HepG2 (cell line): ENCODE measurements at places on chromosomes 3 and 15. TPM values are rescaled to one million over a fixed set of nuclear protein-coding genes. Genes with fewer than 3 reads are reported as not detected.

The MB21D2 gene
- 0.85 and 0.90 TPM in 2 replicates for polyA plus RNA-seq

The DPPA2 gene
- polyA plus RNA-seq = not detected in 2 replicates

The LEKR1 gene
- polyA plus RNA-seq = 0.39 and 0.49 TPM in 2 replicates

The GOLGA8S gene
- polyA plus RNA-seq = 0.03 and 0.04 TPM in 2 replicates

The BSN gene
- polyA plus RNA-seq = 0.42 and 0.67 TPM in 2 replicates

The MCTP2 gene
- polyA plus RNA-seq = 8.5 and 8.6 TPM in 2 replicates

The CHRM5 gene
- polyA plus RNA-seq = not detected in 2 replicates

The CTXN2 gene
- polyA plus RNA-seq = 0.03 TPM in 1 of 2 replicates, not detected in the other

The TMEM207 gene
- not detected in 2 replicates for polyA plus RNA-seq

The ARHGEF26 gene
- 0.65 and 0.74 TPM in 2 replicates for polyA plus RNA-seq

The WDR73 gene
- 20.0 and 21.9 TPM in 2 replicates for polyA plus RNA-seq

The CD200R1 gene
- polyA plus RNA-seq = 0.04 and 0.05 TPM in 2 replicates

The EPB42 gene
- not detected in 2 replicates for polyA plus RNA-seq

The AADACL2 gene
- polyA plus RNA-seq = not detected in 2 replicates

- DNase-seq = no peak
Measured at GRCh38 chr3:152413240-152413639, 144.5 kb downstream of the MBNL1 start.

GRCh38 chr3:11521167-11521566, 122.5 kb downstream of the VGLL4 start:
- DNase-seq = no peak

- DNase-seq = no peak
Measured at GRCh38 chr3:101138817-101139216, 145.6 kb upstream of the ABI3BP start.

DNA sequence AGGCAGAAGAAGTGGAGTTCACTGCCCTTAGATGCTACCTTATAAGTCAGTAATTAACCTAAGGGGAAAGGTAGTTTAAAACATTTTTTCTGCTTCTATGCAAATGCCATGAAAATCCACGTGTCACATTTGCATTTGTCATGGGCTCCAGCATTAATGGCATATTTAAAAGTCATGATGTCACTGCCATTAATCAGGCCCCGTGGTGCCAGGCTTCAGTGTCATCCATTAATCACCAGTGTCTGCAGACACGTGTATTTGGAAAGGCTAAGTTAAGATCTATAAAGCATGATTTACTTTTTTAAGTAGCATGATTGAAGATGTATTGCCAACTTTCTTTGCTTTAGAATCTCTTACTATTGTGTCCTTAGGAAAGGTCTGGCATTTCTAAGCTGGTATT, 857.8 kb downstream of the TUSC7 start:
- no peak for DNase-seq

DNA sequence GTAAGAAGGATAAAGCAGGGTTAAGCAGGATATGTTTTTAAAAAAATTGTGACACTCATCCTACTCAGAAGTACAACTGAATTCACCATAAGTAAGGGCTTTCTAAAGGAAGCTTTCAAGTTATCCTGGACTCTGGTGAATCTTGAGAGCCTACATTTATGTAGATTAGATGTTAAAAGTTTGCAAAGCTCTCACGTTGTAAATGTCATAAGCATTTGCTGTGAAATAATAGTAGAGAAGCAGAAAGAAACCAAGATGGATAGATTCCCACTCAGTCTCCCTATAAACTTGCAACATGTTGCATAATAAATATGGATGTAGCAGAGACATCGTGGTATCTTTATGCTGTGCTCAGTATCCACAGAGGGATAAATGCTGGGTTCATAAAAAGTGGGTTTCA, 77.0 kb downstream of the LRRC3B start:
- no peak for DNase-seq

DNA sequence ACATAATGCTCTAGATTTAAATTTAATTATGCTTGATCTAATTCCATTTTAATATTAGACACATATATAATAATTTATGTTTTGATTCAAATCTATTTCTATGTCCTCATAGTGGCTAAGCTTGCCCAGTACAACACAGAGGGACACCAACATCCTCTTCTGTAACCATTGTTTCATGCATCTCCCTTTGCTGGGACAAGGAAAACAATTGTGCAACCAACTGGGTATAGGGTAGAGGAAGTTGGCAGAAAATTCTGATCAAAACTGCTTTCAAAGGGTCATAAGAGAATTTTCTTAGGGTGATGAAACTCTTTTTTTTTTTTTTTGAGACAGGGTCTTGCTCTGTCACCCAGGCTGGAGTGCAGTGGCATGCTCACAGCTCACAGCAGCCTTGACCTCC, 121.4 kb upstream of the SGO1 start:
- no peak for DNase-seq

DNA sequence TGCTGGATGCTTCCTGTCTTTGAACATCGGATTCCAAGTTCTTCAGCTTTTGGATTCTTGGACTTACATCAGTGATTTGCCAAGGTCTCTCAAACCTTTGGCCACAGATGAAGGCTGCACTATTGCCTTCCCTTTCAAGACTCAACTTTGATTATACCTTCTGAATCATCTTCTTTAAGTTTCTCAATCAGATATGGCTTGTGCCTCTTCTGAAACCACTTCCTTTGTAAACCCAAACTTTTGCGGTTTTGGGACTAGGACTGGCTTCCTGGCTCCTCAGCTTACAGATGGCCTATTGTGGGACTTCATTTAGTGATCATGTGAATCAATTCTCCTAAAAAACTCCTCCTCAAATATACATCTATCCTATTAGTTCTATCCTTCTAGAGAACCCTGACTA, 47.1 kb upstream of the CADPS start:
- no peak for DNase-seq

GRCh38 chr3:47047069-47047468, 67.6 kb downstream of the NBEAL2 start:
- no peak for DNase-seq

GRCh38 chr15:66617137-66618090, 51.6 kb upstream of the LCTL start:
- DNase-seq = peak; percentile 36

DNA sequence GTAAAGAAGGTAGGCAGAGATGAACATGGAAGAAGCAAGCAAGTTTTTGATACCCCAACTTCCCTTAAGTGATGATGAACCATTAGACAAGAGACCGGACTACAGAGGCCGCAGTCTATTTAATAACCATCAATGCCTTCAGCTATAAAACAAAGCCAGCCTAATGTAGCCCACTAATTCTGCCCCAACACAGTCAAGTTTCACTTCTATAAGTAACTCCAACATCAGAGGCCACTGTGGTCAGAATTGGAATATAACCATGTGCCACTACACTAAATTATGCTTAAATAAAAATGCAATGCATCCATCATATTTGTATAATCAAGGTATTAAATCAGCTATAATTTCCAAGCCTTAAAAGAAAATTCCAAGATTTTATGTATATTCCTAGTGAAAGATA, 234.7 kb downstream of the FOXP1 start:
- DNase-seq = no peak

GRCh38 chr15:33069161-33069560, 125.4 kb downstream of the FMN1 start:
- DNase-seq = no peak

DNA sequence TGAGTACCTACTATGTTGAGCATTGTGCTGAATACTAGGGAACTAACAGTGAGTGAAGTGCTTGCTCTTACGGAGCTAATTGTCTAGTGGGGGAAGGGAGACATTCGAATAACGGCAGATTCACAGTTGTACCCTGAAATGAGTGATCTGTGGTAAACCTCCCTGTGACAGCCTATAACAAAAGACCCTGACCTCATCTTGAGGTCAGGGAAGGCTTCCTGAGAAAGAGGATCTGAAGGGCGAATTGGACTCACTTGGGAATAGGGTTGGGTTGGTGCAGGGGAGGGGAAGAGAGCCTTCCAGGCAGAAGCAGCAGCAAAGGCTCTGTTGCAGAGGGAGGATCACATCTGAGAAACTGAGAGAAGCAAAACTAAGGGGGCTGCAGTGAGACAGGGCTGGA, 13.2 kb downstream of the HPS3 start:
- no peak for DNase-seq

- DNase-seq = no peak
Measured at GRCh38 chr15:71290002-71290401, 174.7 kb downstream of the THSD4 start.

- no peak for DNase-seq
Measured at GRCh38 chr15:42394106-42394505, 34.8 kb downstream of the CAPN3 start.

DNA sequence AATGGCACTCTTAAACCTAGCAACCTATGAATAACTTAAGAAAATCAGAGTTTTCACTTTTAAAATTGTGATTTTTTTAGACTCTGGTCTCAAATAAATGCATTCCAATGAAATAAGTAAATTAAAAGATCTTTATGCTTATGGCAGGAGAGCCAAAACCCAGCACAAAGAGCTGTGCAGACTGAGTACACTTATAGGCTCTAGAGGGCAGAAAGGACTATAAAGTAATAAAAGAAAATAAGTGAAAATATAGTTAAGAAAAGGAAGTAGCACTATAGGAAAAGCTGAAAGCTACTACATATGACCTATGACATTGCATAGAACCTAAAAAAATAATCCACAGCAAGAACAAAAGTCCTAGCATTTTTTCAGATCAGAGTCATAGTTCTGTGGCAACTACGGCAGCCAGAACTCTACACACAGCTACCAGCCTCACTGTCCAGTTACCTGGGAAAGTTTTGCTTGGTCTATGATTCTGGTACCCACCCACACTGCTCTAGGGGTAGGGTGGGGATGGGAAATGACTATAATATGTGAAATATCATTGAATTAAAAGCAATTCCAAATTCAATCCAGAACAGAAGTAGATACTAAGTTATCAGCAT, 30.5 kb downstream of the CLASP2 start:
- DNase-seq = no peak

DNA sequence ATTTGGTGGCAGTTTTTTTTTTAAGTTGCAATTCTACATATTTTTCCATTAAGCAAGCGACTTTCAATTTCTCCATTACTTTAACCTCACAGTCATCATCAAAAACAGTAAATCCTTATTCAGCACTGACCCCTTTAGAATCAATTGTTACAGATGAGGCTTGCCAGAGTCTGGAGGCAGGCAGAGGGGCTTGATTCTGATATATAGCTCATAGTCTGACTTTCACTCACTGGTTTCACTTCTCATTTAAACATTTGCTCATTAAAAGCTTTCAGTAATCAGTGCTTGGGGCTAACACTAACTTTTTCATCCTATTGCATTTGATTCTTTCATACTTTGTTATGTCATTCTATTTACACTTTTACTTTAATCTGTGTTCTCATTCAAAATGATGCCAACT, 88.4 kb downstream of the PYDC2 start:
- no peak for DNase-seq

DNA sequence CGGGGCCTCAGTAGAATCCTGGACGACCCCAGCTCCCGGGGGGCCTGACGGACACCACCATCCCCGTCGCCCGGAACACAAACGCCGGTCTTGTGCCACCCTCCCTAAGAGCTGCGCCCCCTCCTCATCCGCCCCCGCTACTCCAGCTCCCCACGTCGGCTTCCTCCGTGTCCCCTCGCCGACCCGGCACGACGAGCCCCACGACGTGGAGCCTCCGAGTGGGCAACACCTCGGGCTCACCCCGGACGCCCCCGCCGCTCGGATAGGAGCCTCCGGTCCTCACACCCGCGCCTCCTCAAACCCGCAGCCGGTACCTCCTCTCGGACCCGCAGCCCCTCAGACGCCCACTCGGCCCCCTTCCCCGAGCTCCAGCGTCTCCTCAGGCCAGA, 525 bp downstream of the NPTN start:
- no peak for DNase-seq

DNA sequence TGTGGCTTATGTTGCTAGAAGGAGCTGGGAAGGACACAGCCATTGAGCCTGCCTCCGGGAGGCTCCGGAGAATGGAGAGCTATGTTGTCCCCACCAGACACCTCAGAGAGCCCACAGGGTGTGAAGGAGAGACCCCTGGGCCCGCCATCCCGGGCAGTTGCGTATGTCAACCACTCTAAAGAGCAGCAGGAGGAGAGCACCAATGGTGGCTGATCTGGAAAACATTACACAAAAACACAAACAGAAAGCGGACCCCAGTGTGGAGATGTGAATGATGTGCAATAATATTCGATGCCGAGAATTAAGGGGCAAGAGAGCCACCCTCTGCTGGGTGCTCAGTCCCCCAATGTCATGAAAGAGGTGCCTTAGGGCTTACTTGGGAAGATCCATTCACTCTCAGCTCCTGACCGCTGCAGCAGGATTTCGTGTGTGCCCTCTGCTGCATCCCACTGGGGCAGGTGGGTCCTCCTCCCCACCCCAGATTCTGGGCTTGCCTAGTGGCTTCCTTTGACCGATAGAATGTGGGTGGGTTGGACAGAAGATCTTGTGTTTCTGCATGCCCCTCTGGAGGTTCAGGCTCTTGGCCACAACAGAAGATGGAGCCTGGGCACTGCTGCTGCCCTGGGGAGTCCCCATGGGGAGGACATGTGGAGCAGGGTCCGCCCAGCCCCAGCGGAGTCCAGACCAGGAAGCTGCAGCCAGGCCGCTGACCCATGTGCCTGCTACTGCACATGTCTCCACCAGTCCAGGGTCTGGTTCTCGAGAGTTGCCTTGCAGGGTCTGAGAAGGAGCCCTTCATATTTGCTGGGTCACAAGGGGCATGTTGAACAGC, 245.3 kb downstream of the OCA2 start:
- no peak for DNase-seq

- no peak for DNase-seq
Measured at GRCh38 chr15:60374209-60374608, 23.6 kb downstream of the ANXA2 start.

- no peak for DNase-seq
Measured at GRCh38 chr15:80174017-80174746, 21.4 kb downstream of the FAH start.

- no peak for DNase-seq
Measured at GRCh38 chr3:55191911-55192775, 264.3 kb upstream of the LRTM1 start.

GRCh38 chr3:126545544-126545943, 13.2 kb downstream of the C3orf22 start:
- DNase-seq = no peak

GRCh38 chr3:50269977-50270413, 1.0 kb downstream of the SEMA3B start:
- DNase-seq = no peak

- DNase-seq = no peak
Measured at GRCh38 chr3:43231276-43232000, 54.9 kb upstream of the SNRK start.

GRCh38 chr15:40266828-40267304, 16.0 kb downstream of the ANKRD63 start:
- DNase-seq = peak; percentile 21

DNA sequence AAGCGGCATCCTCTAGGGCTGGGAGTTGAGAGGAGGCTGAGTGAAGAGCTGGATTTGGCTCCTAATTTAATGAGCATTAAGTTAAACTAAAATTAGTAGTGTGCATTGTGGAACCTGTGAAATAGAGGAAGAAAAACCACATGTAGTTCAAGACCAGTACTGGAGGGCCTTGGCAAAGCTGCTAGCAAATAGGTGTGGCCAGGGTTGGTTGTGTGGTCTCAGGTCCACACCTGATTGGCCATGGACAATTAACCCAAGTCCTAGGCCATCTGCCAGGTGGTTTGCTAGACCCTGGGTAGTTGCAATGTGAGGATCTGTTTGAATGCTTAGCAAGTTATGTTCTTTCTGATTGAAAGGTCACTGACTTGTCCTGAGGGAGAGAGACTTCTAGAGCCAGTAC, 275.5 kb downstream of the PDCD6IP start:
- DNase-seq = no peak

- no peak for DNase-seq
Measured at GRCh38 chr3:112689385-112689784, 48.4 kb upstream of the CCDC80 start.
